DMS53 (cell line): ENCODE measurements at places on chromosomes 2 and 18.
A peak's percentile ranks its signal among the peaks of the same experiment; 100 is the strongest.

DNA sequence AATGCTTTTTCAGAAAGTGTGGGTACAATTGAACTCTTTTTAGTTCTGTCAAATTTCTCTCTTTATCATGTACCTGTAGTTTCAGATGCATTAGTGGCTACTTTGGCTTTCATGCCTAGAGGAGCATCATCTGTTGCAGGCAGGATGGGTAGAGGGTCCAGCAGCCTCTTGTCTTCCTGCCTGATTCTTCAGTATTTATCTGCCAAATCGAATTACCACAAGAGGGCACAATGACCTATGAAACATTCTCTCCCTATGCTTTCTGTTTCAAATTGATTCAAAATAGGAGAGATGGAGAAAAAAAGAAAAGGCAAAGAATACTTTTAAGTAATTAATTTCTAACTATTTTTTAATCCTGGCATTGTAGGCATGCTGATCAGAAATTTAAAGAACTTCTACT, 477.2 kb downstream of the TRIB2 start:
- DNase-seq, result peak; percentile 69

GRCh38 chr2:209875270-209875669, 103.6 kb downstream of the UNC80 start:
- no peak for DNase-seq

DNA sequence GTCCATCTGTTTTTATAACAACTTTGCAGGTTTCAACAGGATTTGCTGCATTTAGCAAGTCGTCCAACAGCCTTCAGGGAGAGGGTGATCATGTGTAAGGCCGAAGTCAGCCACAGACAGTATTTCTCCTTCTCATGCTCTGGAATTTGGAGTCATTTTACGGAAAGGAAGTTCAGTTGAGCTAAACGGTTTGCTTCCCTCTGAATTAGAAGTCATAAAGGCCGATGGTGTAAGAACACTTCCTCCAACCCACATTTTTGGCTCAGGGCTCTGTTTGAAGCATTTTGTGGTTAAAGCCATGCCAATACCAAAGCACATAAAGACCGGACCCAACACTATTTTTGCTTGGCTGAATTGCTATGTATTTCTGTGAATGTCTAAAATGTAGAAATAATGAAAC, 129.5 kb downstream of the TMEM182 start:
- DNase-seq, result no peak

- no peak for DNase-seq
Measured at GRCh38 chr2:171319164-171319810, 114.5 kb downstream of the METTL8 start.

- no peak for DNase-seq
Measured at GRCh38 chr2:128236491-128237035, 82.1 kb downstream of the HS6ST1 start.

- DNase-seq, result no peak
Measured at GRCh38 chr2:16625201-16625729, 40.4 kb downstream of the CYRIA start.

GRCh38 chr2:79235135-79235534, 75.6 kb upstream of the REG3A start:
- DNase-seq, result peak; percentile 10

DNA sequence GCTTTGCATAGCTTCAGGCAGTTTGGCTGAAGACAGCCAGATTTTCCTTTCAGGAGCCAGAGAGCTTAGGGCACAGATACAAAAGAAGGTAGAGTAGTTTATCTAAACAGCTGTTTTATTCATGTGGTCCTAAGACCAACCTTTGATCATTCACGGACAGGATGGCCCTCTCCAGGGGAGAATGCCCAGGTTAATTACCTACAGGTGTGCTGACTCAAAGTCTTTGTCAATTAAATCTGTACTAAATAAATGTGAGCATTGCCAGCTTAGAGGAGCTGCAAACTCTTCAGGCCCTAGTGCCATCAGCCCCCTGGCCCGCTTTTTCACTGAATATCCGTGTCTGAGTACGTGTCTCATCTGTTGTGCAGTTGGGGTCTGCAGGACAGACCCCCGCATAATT, 554.7 kb downstream of the NUP35 start:
- DNase-seq, result no peak

- no peak for DNase-seq
Measured at GRCh38 chr2:173280853-173281252, 73.8 kb upstream of the CDCA7 start.

DNA sequence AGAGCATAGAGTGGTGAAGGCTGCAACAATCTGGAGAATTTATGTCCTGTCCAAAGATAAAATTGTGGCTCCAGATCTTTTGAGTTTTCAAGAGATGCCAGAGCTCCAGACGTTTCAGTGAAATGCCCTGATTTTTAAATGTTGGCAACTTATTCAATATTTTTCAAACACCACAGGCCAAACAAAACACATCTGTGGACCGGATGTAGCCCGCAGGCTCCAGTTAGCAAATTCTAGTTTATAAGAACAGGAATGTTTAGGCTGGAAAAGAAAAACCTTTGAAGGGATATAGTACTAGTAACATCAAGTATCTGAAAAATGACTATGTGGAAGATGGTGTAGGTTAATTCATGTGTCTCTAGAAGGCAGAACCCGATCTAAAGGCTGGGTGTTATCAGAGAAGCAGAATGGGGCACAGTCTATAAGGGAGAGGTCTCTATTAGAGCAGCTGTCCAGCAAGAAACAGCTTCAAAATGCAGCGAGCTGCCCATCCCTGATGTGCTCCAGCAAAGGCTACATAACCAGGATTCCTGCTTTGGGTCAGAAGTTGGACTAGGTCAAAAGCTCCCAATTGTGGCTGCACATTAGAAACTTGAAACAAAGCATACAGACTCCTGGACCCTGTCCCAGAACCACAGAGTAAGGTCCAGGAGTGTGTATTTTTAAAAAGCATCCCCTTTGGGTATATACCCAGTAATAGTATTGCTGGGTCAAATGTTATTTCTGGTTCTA, 105.9 kb downstream of the ANKRD44 start:
- DNase-seq, result no peak

DNA sequence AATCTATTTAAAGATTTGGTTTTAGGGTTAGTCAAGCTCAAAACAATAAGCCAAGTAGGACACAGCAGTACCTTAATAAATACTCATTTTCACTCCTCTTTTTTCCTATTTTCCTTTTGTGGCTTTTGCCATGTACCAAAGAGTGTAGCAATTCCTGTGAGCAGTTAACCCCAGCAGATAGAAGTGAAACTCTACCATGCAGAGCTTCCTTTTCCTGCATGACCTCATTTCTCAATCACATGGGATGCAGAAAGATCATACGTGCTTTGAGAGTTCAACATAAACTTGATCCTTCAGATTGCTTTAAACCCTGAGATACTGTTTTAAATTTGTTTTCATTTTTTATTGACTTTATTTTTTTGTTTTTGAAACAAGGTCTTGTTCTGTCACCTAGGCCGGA, 99.1 kb upstream of the ARHGAP15 start:
- no peak for DNase-seq

DNA sequence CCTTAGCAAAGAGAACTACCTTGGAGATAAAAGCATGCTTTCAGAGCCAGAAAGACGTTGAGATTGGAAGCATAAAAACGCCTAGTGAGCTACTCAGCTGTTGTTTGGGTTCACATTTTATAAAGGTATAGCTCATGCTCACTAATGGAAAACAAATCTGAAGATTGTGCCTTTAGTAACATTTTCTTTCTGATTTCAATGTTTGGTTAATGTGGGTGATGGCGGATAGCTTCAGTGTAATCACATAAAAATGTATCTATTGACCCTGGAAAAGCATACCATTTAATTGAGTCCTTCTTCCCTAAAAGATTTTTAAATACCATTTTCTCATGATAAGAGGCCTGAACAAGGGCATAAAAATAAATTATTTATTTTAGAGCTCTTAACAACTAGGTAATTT, 73.4 kb downstream of the DTNA start:
- DNase-seq, result no peak

DNA sequence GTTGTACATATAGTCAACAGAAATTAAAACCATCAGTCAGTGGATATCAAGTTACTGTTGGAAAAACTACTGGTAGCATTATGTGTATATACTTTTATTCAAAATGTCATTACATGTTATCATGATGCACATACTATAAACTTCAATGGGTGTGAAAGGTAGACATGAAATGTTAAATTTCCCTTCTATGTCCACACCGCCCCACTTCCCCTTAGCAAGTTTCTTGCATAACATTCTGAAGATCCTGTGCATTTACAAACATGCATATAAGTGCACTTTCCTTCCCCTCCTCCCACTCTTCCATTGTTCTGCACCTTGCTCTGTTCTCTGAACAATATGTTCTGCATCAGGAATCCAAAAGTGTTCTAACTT, 16.6 kb upstream of the HK2 start:
- peak; percentile 44 for DNase-seq

DNA sequence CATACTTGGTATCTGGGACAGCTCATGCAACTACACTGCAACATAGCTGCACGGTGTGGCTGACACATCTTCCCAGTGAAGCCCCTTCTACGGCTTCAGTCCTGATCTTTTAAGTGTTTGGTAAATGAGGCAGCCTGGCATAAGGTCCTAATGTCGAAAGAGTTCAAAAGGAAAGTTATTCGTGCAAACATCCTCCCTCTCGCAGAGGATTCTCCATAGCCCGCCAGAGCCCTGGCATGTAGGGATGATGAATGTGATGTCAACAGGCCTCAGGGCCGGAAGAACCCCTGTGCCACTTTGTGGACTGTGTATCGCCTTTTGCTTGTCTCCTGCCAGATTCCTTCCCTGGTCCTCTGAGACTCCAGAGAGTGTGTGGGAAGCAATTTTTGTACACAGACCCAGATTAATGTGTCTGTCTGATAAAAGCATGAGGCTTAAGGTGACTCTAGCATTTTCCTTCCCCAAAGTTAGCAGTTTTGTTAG, 88.5 kb downstream of the SOCS6 start:
- DNase-seq, result peak; percentile 89

DNA sequence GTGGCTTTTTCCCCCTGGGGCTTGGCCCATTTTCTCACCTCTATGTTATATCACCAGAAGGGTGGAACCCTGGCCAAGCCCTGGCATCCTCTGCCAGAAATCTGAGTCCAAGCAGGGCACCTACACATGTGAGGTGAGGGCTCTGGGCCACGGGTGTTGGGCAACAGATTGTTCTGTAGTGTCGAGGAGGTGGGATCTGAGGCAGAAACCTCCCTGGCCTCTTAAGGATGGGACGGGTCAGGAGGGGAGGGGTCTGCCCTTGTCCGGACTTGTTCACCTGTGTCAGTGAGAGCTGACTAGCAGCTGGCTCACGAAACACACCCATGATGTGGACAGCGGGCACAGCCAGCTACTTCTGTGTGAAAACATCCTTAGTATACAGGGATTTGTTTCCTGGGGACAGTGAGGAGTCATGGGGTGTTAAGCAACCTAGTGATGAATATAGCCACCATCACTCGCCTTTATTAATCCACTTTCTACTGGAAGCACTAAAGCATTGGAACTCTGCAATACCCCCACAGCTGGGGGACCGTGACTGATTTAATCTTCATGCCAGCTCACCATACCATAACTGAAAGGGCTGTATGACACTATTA, 35.6 kb downstream of the EPAS1 start:
- DNase-seq, result no peak

DNA sequence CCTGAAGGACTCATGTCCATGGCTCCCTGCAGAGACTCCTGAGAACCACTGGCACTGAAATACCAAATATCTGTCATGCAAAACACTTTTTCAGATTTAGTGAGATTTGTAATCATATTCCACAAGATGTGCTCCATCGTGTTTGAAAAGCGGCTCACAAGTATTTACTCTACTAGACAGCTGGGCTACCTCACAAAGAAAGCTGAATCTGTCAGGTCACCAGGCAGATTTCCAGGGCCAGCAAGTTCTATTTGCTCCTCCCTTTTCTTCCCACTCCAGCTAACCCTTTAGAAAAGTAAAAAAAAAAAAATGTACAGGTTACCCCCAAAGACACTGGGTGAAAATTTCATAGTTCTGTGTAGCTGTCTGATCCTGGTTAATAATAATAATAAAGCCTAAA, 22.9 kb downstream of the WIPF1 start:
- DNase-seq, result peak; percentile 87

DNA sequence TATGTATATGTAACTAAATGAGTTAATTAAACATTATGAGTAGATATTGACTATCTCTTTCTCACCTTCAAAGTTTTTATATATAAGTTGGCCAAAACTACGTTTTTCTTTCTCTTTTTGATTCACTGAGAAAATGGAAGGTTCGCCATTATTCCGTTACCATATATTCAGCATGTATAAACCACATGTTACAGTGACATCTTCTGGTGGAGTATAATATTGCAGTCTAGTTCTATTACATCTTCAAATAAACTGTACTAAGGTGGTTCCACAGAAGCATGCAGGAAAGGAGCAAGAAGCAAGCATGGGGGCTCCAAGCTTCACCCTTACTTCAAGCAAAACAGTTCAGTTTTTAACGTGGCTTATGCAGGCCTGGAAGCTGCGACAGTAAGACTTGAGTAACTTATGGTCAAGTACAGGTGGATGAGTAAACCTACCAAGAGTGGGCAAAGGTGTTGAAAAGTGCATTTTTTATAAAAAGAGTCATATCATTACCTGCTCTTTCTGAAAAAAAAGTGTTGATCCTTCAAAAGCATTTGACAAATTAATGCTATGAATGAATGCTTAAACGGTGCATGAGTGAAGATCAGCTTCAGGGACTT, 129.8 kb upstream of the RAB6C start:
- DNase-seq, result peak; percentile 62

DNA sequence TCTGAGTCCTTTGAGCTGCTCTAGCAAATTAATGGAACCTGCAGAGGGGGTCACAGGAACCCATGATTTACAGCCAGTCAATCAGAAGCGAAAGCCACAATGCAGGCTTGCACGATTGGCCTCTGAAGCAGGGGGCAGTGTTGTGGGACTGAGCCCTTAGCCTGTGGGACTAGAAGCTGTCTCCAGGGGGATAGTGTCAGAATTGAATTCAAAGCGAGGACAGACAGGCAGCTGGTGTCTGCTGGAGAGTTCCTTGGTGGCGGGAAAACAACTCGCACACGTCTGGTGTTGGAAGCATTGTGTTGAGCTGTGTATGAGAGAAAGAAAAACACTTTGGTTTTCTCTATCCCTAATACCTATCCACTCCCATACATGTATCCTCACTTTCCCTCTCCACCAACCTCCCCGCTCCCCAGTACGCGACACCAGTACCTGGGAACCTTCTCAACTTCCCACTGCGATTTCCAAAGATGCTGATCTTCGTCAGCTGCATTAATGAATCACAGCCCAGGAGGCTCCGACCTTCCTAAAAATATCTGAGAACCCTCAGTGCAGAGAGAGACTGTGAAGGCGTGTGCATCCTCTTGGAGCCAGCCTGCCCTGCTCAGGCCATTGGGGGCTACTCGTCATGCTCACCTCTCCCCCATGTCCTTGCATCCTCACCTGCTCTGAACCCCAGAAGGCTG, 88.2 kb downstream of the HS1BP3 start:
- no peak for DNase-seq

- DNase-seq, result no peak
Measured at GRCh38 chr18:76545433-76546087, 50.5 kb upstream of the ZNF516 start.

GRCh38 chr18:9055626-9056025, 46.9 kb upstream of the NDUFV2 start:
- no peak for DNase-seq
